Kidney epithelial cell (primary cell): ENCODE measurements at places on chromosomes 2 and 18. TPM values are rescaled to one million over a fixed set of nuclear protein-coding genes. Genes with fewer than 3 reads are reported as not detected.

CPO gene
- total RNA-seq: not detected in 2 replicates

CIB4 gene
- total RNA-seq: not detected in 2 replicates

NMUR1 gene
- not detected in 2 replicates for total RNA-seq

PTPRN gene
- total RNA-seq: 2.5 and 3.8 TPM in 2 replicates

CCDC141 gene
- not detected in 2 replicates for total RNA-seq

SLC40A1 gene
- total RNA-seq: 7.5 and 8.3 TPM in 2 replicates

TMEM237 gene
- 24.4 and 34.5 TPM in 2 replicates for total RNA-seq
